Stimulated activated naive CD8-positive, alpha-beta T cell treated with anti-CD3 and anti-CD28 coated beads, Interleukin-15, Interleukin-2, amounts not matched to agents 100 U/mL and 50 U/mL, for 24 hours (primary cell): ENCODE measurements at places on chromosomes 1 and 21.
A peak's percentile ranks its signal among the peaks of the same experiment; 100 is the strongest.

DNA sequence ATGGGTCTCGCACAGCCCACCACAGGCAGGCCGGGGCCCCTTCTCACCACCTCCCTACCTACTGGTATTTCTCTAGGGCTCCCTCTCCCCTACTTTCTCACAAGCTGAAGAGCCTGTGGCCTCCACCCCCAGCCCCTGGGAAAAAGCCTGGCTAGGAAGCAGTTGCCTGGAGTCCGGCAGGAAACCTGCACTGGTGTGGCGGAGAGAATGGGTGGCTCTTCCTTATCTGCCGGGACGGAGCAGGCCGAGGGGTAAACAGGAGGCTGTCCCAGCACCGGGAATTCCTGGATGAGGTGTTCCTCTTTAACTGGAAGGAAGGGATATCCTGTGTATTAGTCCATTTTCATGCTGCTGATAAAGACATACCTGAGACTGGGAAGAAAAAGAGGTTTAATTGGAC is 125.8 kb downstream of the TLR5 start:
- no peak for DNase-seq

DNA sequence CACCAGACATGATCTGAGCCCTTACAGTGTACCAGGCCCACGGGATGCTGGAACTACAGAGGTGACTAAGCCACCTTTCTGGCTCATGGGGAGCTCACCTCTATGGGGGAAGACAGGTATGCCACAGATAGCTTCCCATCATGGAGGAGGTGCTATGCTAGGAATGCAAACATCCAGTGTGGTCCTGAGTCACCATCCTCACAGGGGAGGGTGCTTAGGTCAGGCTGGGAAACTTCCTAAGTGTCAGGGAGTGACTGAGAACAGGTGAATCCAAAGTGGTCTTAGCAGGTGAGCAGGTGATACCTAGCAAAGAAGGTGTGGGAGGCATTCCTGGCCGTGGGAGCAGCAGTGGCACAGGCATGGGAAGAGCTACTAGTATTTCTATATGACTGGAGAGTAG is 8.6 kb upstream of the RASSF5 start:
- DNase-seq, result no peak

DNA sequence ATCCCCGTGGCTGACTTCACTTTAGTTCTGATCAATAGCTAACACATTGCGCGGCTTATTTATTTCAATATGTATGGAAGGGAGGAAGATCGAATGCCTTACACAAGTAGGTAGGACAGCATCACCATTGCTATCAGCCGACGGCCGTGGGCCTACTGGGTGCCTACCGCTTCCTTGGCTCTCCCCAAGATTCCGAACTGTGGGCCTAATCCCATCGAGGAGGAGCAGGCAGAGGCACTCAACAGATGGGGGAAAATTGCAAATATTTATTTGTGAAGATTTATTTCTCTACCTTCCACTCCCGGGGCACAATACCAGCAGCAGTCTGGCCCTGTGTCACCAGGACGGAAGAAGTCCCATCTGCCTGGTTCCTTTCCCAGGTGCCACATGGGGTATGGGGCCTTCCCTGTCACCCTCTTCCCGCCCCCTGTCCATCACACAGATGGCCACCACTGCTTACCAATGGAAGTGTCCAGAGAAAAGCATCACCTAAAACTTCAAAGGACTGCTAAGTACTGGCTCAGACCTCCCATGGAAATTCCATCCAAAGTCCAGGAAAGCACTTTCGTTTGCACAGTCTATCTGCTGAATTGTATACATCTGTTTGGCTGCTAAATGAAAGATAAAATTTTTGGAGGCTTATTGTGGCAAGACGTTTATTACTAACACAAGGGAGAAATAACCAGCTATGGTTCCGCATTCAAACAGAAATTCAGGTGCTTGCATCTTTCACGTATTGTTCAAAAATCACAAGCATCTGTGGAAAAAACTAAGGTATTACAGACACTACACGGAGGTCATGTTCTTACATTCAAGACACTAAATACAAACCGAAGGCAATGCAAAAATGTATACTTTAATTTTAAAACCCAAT is 11.8 kb downstream of the AGT start:
- no peak for DNase-seq

DNA sequence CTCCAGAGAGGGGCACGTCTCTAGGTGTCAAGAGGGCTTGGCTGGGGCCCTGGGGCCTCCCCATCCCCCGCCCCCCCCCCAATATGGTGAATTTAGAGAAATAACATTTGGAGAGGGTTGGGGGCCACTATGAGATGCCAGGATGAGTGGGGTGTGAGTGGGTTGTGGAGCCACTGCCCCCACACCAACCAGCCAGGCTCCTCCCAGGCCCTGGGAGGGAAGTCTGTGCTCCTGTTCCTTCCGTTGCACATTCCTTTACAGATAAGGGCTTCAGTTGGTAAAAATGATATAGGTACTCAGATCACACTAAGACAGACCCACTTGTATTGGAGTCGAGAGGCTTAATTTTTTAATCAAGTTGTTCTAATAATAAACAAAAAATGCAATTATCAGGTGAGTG is 585 bp upstream of the PLEKHA6 start:
- DNase-seq, result no peak

- DNase-seq, result no peak
These were observed 35.4 kb upstream of the APOBEC4 start for GRCh38 chr1:183688341-183689060.

DNA sequence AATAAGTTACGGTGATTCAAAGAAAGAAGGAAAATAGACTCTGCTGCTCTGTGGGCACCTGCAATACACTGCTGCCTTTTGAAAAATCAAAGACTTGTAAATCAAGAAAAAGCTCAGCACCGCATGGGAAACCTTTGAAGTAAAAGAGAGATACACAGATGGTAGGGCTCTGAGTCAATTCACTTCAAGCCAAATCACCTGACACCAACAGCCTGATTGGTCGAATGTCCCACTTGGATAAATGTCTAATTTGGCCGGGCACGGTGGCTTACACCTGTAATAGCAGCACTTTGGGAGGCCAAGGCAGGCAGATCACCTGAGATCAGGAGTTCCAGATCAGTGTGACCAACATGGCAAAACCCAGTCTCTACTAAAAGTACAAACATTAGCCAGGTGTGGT is 19.2 kb upstream of the RCAN3 start:
- peak; percentile 28 for DNase-seq

DNA sequence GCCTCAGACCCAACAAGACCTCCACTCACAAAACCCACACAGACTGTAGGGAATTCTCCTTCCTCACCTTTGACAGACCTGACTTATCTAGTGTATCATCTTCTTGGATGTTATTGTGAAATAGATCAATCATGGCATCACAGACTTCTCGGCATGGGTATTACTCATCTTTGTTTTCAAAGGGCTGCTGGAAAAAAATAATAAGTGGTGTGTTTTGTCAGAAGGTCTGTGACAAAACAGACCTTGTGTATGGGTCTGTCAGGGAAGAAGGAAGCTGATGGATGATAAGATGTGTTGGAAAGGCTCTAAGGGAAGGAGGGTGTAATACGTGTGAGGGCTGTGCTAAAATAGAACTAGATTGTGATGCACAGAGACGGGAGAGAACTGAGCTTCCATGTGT is 13.9 kb upstream of the S100A7 start:
- no peak for DNase-seq

DNA sequence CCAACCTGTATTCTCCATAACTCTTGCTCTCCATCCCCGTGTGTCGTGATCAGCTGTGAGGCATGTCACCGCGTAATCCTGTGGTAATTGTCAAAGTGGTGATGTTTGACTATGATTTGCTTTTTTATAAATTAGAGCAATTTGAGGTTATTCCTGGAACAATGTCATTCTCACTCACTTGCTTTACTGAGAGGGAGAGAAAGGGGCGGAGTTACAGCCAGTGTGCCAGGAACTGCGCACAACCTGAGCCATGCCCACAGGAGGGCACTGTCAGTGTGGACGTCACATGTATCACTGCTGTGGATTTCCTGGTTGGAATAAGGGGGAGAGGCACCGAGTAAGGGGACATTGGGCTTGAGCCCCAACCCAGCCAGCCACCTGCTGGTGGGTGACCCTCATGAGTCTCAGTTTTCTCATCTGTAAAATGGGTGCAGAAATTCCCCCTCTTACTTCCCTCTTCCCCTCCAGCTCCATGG is 6.9 kb downstream of the ADGRB2 start:
- no peak for DNase-seq

GRCh38 chr1:37699147-37699546 is 6.8 kb downstream of the CDCA8 start:
- no peak for DNase-seq

- no peak for DNase-seq
These were observed 2.0 kb downstream of the CHML start for GRCh38 chr1:241638099-241638682.

GRCh38 chr1:31648190-31648589 is 3.5 kb upstream of the PEF1 start:
- DNase-seq, result no peak

GRCh38 chr1:77282187-77282865 is 507 bp downstream of the AK5 start:
- DNase-seq, result peak; percentile 53

GRCh38 chr1:119327094-119327449 is 41.5 kb upstream of the HAO2 start:
- no peak for DNase-seq

- DNase-seq, result no peak
These were observed 5.0 kb downstream of the ADGRL2 start for GRCh38 chr1:81805537-81806431.

- no peak for DNase-seq
These were observed at the start of gene HSD11B1 for GRCh38 chr1:209704584-209704983. Gene HSD11B1, plus strand, starts transcription at chr1:209704846. Its CDS starts 97 bp downstream, at chr1:209704943.

DNA sequence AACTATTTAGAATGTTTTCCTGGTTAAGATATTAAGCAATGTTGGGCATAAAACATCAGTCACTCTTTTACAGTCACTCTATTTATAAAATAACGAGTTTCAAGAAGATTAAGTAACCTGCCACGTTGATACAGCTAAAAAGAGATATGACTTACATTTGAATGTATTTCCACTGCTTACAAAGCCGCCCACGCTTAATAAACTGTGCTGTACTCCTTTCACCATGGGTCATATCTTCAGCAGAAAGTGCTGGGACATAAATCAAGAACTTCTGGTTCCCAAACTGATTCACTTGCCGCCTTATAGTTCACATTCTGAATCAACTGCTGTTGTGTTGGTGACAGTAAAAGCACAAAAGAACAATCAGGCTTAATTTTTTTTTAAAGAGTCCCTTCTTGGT is 666.7 kb downstream of the NCAM2 start:
- DNase-seq, result no peak

GRCh38 chr21:34696121-34696520 is 27.3 kb downstream of the CLIC6 start:
- DNase-seq, result no peak

GRCh38 chr1:59690171-59690930 is 124.4 kb upstream of the HOOK1 start:
- no peak for DNase-seq

- DNase-seq, result no peak
These were observed 39.2 kb downstream of the RAP1GAP start for GRCh38 chr1:21629971-21630370.

- no peak for DNase-seq
These were observed 163.2 kb downstream of the SNX7 start for GRCh38 chr1:98824736-98825135.

DNA sequence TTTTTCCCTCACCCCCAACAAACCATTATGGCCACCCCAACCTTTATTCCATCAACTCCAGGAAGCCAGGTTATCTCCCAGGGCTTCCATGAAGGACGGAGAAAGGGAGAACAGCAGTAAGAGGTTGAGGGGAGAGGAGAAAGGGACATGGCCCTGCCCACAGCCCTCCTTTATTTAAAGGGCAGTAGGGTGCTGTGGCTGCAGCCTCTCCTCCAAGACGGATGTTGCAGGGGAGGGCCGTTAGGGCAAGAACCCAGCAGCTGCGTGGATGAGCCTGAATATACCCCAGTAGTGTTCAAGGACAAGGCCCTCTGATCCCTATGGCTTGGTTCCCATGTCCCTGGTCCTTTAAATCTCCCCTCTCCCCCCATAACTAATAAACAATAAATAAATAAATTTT is 5.9 kb downstream of the RXFP4 start:
- DNase-seq, result no peak

DNA sequence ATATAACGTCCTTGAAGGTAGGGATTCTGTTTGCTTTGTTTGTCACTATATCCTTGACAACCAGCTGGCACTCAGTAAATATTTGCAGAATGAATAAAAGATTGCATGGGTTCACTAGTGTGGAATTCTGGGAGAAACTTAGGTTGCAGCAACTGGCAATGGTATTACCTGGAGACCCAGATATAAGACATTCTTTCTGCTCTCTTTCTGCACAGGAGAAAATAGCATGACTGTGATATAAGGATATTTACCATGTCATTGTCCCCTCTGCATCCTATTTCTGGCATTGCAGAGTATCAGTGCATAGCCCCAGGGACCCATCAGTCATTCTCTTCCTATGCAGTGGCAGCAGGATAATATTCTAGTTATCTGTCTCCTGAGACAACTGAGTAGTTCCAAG is 308.9 kb upstream of the LRRC7 start:
- no peak for DNase-seq

- DNase-seq, result no peak
These were observed 146.8 kb upstream of the DMRTA2 start for GRCh38 chr1:50570066-50570468.

- DNase-seq, result no peak
These were observed 4.3 kb downstream of the PRMT2 start for GRCh38 chr21:46639489-46640386.

DNA sequence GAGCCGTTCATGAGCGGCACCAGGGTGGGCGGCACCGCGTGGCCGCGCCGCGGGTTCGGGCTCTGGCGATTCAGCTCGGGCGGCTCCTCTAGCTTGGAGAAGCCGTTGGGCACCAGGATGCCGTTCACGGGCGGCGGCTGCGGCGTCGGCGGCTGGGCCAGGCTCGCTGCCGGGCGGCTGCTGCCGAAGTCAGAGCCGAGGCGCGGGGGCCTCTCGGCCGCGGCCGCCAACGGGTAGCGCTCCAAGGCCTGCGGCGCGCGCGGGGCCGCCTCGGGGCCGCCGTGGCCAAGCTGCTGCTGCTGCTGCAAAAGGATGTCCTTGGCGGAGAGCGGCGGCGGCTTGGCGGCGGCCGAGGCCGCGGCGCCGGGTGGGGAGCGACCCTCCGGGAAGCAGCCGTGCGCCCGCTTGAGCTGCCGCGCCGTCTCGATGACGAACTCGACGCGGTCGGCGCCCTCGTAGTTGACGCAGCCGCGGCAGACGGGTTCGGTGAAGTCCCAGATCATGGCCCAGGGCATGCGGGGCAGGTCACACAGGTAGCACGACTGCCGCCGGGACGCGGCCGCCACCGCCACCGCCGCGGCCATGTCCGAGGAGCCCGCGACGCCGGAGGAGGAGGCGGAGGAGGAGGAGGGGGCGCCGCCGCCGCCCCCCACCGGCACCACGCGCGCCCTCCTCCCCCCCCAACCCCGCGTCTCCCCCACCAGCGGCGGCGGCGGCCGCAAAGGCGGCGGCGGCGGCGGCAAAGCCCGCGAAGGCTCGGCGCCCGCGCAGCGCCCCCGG is 877 bp downstream of the IRF2BP2 start:
- peak; percentile 76 for DNase-seq

GRCh38 chr1:226708342-226708780 is 30.7 kb downstream of the ITPKB start:
- DNase-seq, result no peak

- DNase-seq, result no peak
These were observed 109.4 kb upstream of the GUCA2B start for GRCh38 chr1:42043811-42044210.

GRCh38 chr1:200153277-200154055 is 126.0 kb downstream of the NR5A2 start:
- peak; percentile 55 for DNase-seq
